Naive thymus-derived CD8-positive, alpha-beta T cell (primary cell): ENCODE measurements at places on chromosomes 11 and 22.

GRCh38 chr11:10476927-10477689 is 22.0 kb downstream of the AMPD3 start:
- H3K36me3 ChIP-seq: peaks cover 78% of the 10 kb centered on the region
- H3K27ac ChIP-seq: peak overlapping the region; percentile 70
- H3K27me3 ChIP-seq: no peaks in the 10 kb centered on the region
- H3K4me3 ChIP-seq: no peak overlapping the region

DNA sequence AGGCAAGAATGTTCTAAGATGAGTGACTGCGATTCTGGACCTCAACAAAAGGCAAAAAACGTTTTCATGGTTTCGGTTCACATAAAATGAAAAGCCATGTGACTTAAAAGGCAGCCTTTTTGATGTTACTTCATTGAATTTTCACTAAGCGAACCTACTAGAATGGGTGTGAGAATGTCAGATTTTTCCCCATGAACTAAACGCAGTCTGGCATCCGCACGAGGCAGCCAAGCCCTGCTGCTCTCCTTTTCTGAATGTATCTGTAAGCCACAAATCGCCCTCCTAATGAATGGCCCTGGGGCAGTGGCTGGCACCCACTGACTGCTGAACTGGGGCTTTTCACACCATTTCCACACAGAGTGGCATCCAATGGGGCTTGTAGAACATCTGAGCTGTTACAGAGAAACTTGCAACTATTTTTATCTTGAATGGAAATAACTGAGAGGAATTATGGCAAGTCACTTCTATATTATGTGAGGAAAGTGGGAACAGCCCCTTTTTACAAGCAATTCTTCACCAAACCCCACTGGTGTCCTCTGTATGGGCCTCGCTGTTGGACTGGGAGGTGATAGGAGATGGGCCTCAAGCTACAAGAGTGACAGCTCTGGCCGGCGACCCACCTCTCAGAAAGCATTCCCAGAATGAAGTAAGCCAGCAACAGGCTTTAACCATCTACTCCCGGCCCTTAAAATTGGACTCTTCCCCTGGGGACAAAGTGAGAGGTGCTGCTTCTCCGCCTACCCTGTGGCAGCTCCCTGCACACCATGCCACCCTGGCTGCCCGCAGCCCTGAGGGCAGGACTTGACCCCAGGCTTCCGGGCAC is 29.4 kb downstream of the PPP2R1B start:
- H3K36me3 ChIP-seq: no peaks in the 10 kb centered on the region
- peaks cover 9% of the 10 kb centered on the region for H3K4me1 ChIP-seq
- H3K4me3 ChIP-seq: no peak overlapping the region
- no peak for DNase-seq
- H3K27me3 ChIP-seq: no peaks in the 10 kb centered on the region

DNA sequence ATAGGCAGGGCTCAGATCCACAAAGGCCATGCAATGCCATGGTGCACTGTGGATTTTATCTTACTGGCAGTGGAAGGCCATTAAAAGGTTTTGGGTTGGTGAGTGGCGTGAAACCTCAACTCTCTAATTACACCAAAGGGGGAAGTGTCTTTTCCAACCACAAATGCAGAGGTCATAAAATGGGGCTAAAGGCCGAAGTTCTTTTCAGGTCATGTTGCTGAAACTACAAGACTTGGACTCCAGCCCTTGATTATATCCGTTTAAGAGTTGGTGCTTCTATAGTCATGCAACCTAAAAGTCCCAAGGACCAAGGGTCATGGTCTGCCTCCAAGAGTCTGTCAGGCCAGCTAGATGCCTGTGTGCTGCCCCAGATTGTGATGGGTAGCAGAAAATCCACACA is 434.3 kb downstream of the RAB38 start:
- no peaks in the 10 kb centered on the region for H3K4me1 ChIP-seq
- no peak for DNase-seq
- H3K27ac ChIP-seq: no peak overlapping the region
- H3K36me3 ChIP-seq: no peaks in the 10 kb centered on the region
- no peak overlapping the region for H3K4me3 ChIP-seq
- peaks cover 5% of the 10 kb centered on the region for H3K27me3 ChIP-seq

DNA sequence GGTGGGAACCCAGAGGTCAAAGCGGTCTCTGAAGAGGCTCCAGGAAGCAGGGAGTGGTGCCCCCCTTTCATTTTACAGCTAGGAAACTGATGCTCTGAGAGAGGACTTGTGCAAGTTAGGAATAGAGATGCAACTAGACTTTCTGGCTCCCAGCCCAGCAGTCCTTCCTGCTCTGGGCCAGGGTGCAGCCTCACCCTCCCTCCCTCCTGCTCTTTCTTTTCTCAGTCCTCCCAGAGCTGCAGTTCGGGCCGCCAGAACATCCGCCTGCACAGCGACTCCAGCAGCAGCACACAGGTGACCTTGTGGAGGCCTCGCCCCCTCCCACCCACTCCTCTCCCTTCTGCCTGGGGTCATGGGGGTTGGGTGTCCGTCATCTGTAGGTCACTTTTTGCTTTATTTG is 51.5 kb downstream of the LHFPL7 start:
- no peak overlapping the region for H3K4me3 ChIP-seq
- H3K27me3 ChIP-seq: peaks cover 22% of the 10 kb centered on the region
- no peak for DNase-seq
- H3K36me3 ChIP-seq: no peaks in the 10 kb centered on the region
- H3K27ac ChIP-seq: no peak overlapping the region
- peaks cover 4% of the 10 kb centered on the region for H3K4me1 ChIP-seq

DNA sequence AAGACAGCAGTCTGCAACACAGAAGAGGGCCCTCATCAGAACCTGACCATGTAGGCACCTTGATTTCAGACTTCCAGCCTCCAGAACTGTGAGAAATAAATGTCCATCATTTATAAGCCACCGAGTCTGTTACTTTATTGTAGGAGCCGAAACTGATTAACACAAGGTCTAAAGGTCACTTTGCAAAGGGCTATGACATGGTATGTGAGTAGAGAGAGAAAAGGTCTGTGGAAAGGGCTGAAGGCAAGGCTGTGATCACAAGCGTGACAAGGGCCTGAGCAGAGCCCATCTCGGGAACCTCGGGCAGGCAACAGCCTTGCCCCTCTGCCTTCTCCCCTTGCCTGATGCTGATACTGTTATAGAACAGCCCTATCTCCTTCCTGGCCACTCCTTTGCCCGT is 73.4 kb upstream of the TEAD1 start:
- H3K4me3 ChIP-seq: no peak overlapping the region
- H3K27me3 ChIP-seq: peaks cover 57% of the 10 kb centered on the region
- DNase-seq: no peak

- peaks cover 10% of the 10 kb centered on the region for H3K4me1 ChIP-seq
- H3K27ac ChIP-seq: no peak overlapping the region
- no peaks in the 10 kb centered on the region for H3K27me3 ChIP-seq
- DNase-seq: no peak
Observed at GRCh38 chr22:44486538-44486937, 11.5 kb downstream of the RTL6 start.

GRCh38 chr22:35785181-35785923 is 67.7 kb downstream of the APOL5 start:
- peaks cover 2% of the 10 kb centered on the region for H3K27me3 ChIP-seq
- no peak overlapping the region for H3K4me3 ChIP-seq
- no peaks in the 10 kb centered on the region for H3K36me3 ChIP-seq
- H3K27ac ChIP-seq: no peak overlapping the region
- H3K4me1 ChIP-seq: no peaks in the 10 kb centered on the region

DNA sequence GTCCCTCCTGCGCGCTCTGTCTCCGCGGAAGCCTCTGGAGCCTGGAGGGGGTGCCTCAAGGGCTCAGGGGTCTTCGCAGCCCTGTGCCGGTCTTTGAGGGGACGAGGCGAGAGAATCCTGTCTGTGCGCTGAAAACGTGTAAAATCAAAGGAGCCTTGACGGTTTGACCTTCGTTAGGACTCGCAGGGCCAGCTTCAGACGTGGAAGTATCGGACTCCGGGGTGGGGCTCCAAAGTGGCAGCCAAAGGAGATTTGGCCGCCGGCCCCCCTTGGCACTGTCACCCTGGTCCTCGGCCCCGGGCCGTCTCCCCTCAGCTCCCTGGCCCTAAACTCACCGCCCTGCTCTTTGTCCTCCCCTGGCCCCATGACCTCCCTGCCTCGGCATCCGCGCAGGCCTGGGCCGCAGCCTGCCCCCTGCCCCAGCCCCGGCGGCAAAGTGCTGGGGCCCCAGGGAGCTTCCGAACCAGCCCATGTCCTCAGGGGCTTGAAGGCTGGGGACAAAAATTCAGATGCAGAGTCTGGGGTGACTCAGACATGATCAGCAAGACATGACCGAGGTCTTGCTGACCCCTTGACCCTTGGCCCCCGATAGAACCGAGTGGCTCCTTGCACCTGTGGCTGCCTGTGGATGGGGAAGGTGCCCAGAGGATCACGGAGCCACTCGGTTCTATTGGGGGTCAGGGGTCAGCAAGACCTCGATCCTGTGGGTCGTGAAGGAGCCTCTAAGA is 6.9 kb upstream of the PHRF1 start:
- no peaks in the 10 kb centered on the region for H3K36me3 ChIP-seq
- H3K4me1 ChIP-seq: peaks cover 3% of the 10 kb centered on the region
- no peak overlapping the region for H3K27ac ChIP-seq
- DNase-seq: no peak
- peak overlapping the region; percentile 74 for H3K4me3 ChIP-seq
- no peaks in the 10 kb centered on the region for H3K27me3 ChIP-seq

DNA sequence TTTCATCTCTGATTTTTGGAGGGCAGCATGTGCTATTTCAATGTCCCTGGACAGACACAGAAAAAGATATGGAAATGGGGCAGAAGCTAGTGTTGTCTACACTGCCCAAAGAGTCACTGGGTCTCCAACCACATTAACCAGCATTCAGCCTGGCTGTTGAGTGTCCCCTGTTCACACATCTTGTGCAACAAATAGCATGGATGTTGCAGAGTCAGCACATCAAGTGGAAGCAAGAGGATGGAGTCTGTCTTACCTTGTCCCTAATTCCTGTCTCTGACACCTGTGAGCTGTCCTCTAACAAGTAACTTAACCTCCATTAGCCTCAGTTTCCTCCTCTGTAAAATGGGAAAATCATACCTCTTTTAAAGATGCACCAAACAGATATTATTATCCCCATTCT is 60.2 kb downstream of the RCN1 start:
- H3K27me3 ChIP-seq: peaks cover 8% of the 10 kb centered on the region
- peaks cover 4% of the 10 kb centered on the region for H3K36me3 ChIP-seq
- H3K27ac ChIP-seq: no peak overlapping the region
- no peak for DNase-seq
- H3K4me3 ChIP-seq: no peak overlapping the region

DNA sequence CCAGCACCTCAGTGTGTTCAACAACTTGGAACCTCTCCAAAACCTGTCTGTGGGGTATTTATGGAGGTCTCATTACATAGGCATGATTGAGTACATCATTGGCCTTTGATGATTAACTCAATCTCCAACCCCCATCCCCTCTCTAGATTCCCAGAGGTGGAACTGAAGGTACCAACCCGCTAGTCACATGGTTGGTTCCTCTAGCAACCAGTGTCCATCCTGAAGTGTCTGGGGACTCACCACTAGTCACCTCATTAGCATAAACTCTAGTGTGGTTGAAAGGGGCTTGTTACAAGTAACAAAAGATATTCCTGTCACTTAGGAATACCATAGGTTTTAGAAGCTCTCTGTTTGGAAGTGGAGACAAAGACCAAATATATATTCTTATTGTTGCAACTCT is 40.3 kb downstream of the SIK2 start:
- peaks cover 19% of the 10 kb centered on the region for H3K4me1 ChIP-seq
- peaks cover 45% of the 10 kb centered on the region for H3K36me3 ChIP-seq
- H3K4me3 ChIP-seq: no peak overlapping the region

- no peak for DNase-seq
- no peaks in the 10 kb centered on the region for H3K4me1 ChIP-seq
- no peaks in the 10 kb centered on the region for H3K36me3 ChIP-seq
- no peak overlapping the region for H3K27ac ChIP-seq
- no peaks in the 10 kb centered on the region for H3K27me3 ChIP-seq
Observed at GRCh38 chr11:28657378-28658030, 549.3 kb downstream of the METTL15 start.

GRCh38 chr11:118699506-118700220 is 20.2 kb upstream of the TREH start:
- H3K27ac ChIP-seq: peak overlapping the region; percentile 93
- H3K4me1 ChIP-seq: peaks cover 80% of the 10 kb centered on the region
- no peaks in the 10 kb centered on the region for H3K27me3 ChIP-seq
- H3K4me3 ChIP-seq: peak overlapping the region; percentile 83

DNA sequence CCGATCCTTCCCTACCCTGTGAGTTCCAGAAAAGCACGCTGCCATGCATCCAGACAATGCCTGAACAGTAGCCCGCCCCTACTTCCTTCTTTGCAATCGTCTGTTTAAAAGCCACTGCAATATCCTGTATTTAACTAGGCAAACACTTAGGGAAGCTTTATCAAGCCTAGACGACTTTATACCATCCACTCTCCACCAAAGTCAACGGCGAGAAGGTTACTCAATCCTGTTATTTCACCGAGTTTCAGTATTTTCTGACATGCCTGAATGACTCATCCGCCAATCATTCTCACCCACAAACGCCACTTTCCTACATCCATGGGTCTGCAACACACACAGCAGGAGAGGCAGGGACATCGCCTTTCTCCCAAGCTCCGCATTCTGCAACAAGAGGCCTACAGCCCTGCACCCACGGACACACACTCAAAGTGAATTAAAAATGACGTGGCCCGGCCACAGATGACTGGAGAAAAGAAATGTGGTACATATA is 9.3 kb downstream of the CELSR1 start:
- peaks cover 3% of the 10 kb centered on the region for H3K27me3 ChIP-seq
- no peak for DNase-seq
- H3K4me3 ChIP-seq: no peak overlapping the region
- no peaks in the 10 kb centered on the region for H3K36me3 ChIP-seq
- no peaks in the 10 kb centered on the region for H3K4me1 ChIP-seq

DNA sequence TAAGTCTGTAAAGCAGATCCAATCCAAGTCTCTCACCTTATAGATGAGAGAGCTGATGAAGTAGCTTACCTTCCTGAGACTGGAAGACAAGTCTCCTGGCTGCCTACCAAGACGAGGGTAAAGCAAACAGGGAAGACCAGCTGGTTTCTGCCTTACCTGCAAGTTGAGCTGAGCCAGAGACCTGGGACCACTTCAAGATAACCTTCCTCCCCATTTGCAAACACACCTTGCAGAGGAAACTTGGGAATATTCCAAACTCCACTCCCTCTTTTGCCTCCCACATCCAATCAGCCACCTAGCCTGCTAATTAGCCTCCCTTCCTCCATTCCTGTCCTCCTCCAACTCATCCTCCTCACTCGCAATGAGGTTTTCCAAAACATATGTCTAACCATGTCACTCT is 23.4 kb upstream of the ROBO3 start:
- DNase-seq: no peak
- peaks cover 90% of the 10 kb centered on the region for H3K27me3 ChIP-seq
- H3K4me3 ChIP-seq: no peak overlapping the region
- no peaks in the 10 kb centered on the region for H3K36me3 ChIP-seq

- H3K4me3 ChIP-seq: no peak overlapping the region
- no peak for DNase-seq
- peaks cover 2% of the 10 kb centered on the region for H3K36me3 ChIP-seq
- no peak overlapping the region for H3K27ac ChIP-seq
- no peaks in the 10 kb centered on the region for H3K27me3 ChIP-seq
Observed at GRCh38 chr11:75023446-75024067, 34.8 kb downstream of the NEU3 start.
